ENCODE measurements at places on chromosomes 2 and 18.
A peak's percentile ranks its signal among the peaks of the same experiment; 100 is the strongest.

- DNase-seq: no peak
Measured at GRCh38 chr18:33356735-33357134, 83.8 kb downstream of the CCDC178 start.

- no peak for DNase-seq
Measured at GRCh38 chr2:148021059-148021861, at the start of gene MBD5. Gene MBD5 (plus strand): TSS chr2:148021091.

DNA sequence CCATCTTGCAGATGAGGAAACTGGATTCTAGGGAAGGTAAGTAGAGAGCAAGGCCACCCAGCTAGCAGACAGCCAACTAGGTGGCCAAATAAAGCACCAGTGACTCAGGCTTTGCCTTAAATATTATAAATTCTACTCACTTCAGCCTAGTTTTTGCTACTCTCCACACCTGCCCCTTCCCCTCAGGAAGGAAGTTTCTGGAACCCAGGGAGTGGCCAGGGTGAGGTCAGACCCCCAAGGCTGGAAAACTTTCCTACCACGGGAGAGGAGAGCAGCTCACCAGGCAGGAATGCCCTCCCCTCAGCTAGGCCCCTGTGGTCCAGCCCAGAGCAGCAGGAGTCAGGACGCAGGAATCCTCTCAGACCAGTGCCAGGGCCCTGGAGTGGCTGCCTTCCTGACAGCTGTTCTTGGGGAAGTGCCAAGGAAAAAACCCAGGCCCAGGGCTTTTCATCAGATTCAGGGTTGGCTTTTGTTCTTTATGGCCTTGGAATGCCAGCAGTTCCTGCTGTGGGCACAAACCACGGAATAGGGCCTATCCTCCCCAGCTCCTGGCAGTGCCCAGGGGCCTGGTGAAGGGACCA, 5.1 kb upstream of the PAX8 start:
- peak; percentile 15 for DNase-seq

DNA sequence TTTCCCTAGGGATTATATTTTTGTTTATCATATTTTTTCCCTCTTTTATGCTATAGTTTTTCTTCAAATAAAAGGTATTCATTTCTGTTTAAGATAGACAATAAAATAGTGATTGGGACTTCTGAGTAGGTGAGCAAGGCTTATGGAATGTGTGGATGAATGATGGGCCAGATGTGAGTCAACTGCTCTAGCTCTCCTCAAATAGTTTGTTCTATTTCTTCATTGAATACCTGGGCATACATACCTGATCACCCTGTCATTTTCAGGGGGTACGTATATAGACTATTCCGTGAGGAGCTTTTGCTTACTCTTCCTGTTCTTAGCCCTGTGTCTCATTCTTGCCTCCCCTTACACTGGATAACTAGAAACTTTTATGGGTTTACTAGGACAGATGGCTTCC, 41.9 kb downstream of the BABAM2 start:
- no peak for DNase-seq

- no peak for DNase-seq
Measured at GRCh38 chr2:138708682-138709241, 71.4 kb downstream of the NXPH2 start.

GRCh38 chr2:19762142-19762541, 139.6 kb downstream of the TTC32 start:
- DNase-seq: no peak

DNA sequence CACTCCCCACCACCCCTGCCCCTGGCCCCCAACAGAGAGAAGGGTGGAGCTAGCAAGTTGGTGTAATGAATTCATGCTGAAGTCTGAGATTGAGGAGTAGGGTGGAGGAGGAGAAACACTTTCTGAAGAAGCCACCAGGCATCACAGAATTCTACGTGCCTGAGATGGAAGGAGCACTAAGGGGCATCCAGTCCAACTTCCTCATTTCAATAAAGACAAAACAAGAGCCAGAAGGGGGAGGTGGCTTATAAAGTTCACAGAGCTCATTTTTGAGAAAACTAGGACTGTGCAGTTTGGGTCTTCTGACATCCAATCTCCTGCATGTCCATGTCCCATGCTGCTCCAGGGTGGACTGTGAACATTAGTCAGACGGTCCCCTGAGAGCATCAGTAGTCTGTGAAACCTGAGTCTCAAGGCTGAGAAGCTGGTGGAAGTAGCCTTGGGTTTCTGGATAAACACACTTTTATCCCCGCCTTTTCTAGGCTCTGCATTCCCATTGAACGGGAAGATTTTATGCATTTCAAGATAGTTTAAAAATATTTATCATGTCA, 77.7 kb downstream of the TRIM43 start:
- no peak for DNase-seq

- no peak for DNase-seq
Measured at GRCh38 chr2:105732955-105733607, 11.6 kb upstream of the NCK2 start.

DNA sequence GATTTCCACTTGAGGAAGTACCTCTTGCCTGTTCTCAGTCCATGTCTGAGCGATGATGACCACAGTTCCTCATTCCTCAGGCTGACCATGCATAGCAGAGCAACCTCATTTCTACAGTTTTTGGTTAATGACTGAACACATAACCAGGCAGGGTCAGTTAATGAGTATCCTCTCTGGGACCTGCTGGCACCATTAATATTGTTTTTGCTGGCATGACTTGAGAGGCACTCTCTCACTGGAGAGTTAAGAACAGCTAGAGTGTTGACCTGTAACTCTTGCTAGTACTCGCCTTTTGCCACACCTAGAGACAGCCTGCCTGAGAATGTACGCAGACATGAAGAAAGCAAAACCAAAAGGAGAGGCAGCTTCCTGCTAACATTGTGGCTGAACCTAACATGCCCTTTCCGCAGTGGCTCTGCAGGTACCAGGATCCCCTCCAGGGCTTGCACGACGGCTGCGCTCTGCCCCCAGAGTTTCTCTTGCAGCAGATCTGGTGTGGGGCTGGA, 23.9 kb downstream of the PECR start:
- DNase-seq: no peak

- no peak for DNase-seq
Measured at GRCh38 chr18:67549946-67550345, 33.4 kb upstream of the DSEL start.

DNA sequence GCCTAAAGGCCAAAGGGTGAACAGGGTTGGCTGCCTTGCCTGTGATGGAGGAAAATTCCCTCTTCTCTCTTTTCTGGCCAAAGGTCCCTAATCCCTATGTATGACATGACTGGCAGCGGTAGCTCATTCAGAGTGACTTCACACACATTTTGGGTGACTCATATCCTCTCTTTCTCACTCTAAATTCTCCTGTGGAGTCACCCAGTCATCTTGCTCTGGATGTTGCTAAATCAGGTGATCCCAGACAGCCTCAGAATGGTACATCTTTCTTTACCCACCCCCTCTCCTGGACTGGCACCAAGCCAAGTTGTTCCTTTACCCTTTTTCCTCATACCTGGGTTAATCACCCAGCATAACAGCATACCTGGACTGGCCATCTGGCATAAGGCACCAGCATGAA, 77.2 kb downstream of the NEURL3 start:
- no peak for DNase-seq

DNA sequence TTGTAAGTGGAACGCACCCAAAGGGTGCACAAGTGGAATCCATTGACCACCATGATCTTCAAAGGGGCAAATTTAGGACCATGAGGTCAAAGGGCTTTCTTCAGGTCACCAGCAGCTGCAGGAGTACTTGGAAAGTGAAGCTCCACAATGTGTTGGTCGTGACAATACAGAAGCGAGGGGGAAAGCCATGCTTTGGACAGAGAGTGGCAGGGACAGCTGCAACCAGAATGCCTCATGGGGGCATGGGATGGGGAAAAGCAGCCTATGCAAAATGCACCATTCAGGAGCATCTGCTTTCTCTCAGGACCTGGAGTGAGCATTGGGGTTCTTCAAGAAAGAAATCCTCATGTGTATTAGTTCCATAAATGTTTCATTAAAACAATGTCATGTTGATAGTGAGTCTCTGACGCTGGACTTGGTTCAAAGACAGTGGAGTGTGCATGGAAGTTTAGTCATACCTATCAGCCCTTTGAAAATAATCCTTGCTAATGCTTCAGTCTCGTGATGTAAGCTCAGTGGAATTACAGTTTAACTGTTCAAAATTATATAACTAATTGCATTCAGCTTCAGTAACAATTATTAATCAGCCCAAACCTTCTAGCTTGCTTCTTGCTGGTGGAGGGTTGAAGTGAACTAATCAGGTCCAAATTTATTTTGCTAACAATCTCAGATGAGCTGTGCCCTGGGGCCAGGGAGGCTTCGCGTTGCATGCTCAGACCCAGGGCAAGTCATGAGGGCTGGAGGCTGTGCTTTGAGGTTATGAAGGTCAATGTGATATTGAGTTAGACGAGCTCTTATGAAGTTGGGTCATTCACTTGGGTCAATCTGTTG, 41.6 kb downstream of the ACKR3 start:
- DNase-seq: no peak

DNA sequence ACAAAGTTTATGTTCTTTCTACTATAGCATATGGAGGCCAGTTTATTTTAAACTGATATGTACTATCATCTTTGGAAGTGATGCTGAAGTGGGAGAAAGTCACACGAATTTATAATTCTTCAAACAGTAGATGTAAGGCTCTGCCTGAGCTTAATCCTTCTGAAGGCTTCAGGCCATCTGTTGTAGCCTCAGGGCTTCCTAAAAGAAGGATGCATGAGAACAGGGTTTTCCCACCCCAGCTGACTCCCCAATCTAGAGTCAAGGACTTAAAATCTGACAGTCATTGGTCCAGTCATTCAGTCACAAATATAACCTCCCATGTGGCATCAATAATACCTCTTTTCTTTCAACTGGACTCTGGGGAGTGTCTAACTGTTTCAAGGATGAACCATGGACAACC, 330.5 kb downstream of the KCNS3 start:
- DNase-seq: no peak

- DNase-seq: no peak
Measured at GRCh38 chr2:74596584-74596983, 42.1 kb downstream of the DOK1 start.

GRCh38 chr2:51710222-51710621, 678.3 kb upstream of the NRXN1 start:
- DNase-seq: no peak

GRCh38 chr2:215356948-215357461, 45.1 kb downstream of the ATIC start:
- DNase-seq: no peak

- no peak for DNase-seq
Measured at GRCh38 chr2:47300609-47301276, 102.2 kb upstream of the MSH2 start.

DNA sequence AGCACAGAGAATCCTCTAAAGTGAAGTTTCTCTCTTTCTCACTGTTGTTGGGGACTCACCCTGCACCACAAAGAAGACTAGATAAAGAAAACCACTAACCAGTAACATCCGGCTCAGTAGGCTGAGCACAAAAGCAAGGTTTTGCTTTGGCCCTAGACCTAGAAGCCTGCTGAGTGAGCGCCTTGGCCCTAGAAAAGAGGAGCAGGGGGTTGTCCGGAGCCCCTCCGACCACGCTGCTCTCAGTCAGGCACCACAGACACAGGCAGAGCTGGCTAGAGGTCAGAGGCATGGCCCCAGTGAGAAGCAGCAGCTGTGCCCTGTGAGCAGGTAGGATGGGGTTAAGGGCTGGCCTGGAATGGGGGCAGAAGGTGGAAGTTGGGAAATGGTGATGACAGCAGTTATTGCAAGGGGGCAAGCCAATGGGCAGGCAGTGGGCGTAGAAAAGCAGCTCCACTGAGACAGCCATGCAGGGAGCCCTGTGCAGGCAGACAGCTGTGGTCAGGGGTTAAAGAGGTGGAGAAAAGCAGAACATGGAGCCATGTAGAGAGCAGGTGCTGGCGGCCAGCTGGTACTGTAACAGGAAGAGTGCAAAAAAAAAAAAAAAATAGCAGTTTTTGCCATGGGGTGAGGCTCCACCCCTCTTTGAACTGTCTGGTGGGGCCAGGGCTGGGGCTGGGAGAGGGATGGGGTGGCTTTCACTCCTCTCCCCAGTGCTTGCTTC, 36.9 kb upstream of the SLC14A1 start:
- no peak for DNase-seq
